Cardiac muscle cell (in vitro differentiated cells and primary cell): ENCODE measurements at places on chromosomes 3 and 15. TPM values are rescaled to one million over a fixed set of nuclear protein-coding genes. Genes with fewer than 3 reads are reported as not detected.

The FAM162A gene
- 182 and 209 TPM in 2 replicates for total RNA-seq

- DNase-seq: no peak
These were observed 14.3 kb upstream of the HPS3 start for GRCh38 chr3:149115114-149115513.

DNA sequence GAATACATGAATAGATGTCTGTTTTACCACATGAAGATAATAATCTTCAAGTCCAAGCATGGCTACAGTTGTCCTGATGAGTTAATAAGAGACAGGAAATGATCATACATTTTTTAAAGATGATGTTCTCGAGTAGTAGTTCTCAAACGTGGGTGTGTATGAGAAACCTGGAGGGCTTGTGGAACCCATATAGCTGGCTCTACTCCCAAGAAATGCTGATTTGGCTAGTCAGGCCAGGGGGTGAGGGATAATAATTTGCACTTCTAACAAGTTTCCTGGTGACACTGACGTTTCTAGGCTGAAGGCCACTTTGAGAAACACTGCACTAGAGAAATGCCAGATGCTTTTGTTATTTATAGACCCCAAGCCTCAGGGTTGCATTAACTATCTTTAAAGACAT lies 37.0 kb downstream of the ROPN1B start:
- peak; percentile 59 for DNase-seq

DNA sequence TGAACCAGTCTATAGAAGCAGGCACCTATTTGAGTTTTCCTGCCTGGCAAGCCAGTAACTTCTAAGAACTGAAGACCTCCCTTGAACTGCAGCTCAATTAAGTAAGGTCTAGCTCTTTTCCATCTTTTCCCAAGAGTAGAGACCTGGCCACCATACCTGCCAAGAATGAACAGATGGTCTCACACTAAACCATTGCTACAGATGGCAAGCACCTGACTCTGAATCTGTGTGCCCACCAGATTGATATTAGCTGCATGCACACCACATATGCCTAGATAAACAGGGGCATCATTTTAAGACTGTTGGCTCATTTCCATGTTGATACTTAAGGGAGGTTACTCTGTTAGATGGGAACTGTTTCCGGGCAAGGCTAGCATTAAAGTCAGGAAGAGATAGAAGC lies 34.8 kb upstream of the GSK3B start:
- DNase-seq: no peak

DNA sequence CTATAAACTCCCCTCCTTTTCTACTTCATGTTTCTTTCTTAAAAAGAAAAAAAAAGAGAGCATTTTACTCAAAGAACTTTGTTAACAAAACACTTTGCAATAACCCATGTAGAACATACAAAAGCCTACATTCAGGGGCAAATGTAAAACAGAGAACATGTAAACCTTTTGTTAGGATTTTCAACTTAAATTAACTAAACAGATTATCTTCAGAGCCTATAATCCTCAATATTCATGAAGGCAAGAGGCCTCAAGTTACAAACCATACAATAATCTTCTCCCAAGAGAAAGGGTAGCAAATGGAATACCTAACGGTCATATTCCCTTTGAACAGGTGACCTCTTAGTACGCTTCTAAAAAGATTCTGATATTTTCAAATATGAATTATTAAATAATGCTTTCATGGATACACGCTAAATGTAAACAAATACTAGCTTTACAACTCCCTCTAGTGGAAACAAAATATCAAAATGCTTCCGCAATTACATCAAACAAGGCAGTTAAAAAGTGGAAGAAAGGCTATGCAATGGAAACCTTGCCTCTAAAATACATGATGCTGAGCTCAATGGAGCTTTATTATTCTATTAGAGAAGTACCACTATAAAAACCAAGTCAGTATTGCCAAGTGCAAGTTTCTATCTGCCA lies 9.9 kb downstream of the CEP152 start:
- DNase-seq: peak; percentile 68

DNA sequence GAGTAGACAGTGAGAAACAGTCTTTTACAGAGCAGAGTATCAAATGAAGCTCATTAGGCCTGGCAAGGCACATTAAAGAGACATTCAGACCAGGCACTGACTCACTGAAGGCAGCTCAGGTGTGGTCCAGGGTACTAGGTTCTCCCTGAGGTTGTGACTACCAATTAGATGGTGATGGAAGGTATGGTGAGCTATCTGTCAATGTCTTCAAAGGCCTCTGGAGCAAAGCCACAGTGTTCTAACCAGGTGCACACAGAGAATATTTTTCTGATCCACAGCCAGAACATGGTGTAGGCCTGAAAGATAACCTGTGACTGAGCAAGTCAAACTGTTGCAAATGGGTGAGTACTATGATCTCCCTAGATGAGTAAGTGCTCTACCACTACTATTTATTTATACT lies 51.5 kb downstream of the EOMES start:
- DNase-seq: no peak

DNA sequence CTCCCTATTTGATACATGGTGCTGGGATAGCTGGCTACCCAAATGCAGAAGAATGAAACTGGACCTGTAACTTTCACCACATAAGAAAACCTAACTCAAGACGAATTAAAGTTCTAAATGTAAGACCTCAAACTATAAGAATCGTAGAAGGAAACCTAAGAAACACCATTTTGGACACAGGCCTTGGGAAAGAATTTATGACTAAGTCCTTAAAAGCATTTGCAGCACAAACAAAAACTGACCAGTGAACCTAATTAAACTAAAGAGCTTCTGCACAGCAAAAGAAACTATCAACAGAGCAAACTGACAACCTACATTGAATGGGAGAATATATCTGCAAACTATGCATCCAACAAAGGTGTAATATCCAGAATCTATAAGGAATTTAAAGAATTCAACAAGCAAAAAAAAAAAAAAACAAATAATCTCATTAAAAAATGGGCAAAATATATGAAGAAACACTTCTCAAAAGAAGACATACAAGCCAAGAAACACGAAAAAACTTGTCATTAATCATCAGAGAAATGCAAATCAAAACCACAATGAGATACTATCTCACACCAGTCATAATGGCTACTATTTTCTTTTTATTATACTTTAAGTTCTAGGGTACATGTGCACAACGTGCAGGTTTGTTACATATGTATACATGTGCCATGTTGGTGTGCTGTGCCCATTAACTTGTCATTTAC lies 37.0 kb downstream of the HDGFL3 start:
- DNase-seq: no peak

GRCh38 chr3:11145888-11146287 lies 8.4 kb upstream of the HRH1 start:
- DNase-seq: no peak
